ENCODE measurements at places on chromosomes 3 and 15.

DNA sequence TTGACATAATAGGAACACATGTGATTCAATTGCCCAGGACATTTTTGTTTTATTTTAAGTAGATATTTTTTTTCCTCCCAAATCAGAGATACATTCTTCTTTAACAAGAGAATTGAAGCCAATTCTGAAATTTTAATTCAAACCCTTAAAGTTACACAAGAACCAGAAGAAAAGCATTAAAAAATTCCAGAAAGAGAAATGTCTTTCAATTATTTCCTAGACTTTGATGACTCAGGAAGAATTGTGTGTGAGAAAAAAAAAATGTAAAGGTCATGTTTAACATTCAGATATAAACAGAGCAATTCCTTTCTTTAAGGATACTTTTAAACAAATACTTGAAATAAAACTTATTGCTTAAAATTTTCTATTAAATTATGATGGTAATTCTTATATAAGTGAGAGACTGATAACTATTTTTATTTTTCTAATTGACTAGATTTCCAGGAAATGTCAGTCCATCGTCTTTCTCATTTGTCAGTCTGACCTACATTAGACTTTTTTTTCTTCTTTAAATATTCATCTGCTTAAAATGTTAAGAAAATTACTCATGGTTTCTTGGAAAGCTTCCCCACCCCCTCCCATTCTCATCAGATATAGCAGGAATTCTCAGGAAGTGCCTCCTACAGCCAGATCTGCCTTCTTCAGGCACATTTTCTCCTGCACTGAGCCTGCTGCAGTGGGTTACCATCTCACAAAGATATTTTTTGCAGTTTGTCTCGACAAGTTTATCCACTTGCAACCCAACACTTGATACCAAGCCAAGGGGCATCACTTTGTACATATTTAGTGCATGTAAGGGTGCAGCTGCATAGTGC is 261.8 kb upstream of the CBLB start:
- DNase-seq, result no peak

GRCh38 chr3:97952280-97952679 is 20.0 kb downstream of the RIOX2 start:
- no peak for DNase-seq

DNA sequence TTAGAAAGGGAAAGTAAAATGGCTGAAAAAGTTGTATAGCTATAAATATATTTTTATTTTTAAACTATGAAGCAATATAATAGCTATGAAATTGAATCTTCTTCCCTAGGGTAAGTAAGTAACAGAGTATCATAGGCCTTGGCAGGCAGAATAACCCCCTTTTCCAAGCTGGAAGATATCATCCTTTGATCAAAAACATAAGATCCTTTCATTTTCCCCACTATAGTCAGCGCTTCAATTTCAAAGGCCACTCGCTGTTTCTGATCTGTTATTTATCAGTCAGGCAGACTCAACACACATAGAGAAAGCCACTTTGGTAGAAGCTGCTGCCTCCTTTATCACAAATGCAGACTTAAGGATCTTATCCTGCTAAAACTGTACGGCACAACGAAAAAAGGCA is 74.0 kb upstream of the UBE2E2 start:
- DNase-seq, result no peak

- DNase-seq, result no peak
Measured at GRCh38 chr15:82538961-82539690, 1.1 kb downstream of the RPS17 start.

- DNase-seq, result no peak
Measured at GRCh38 chr3:149596134-149596770, 61.6 kb downstream of the WWTR1 start.
